Stomach (tissue), 19 donors: ENCODE measurements at places on chromosomes 16 and 17. TPM values are rescaled to one million over a fixed set of nuclear protein-coding genes. Genes with fewer than 3 reads are reported as not detected.

The CNGB1 gene
- not detected for polyA plus RNA-seq

The SLC9A5 gene
- polyA plus RNA-seq, result 0.43 TPM

The OTOA gene
- polyA plus RNA-seq, result 0.44 TPM

The ABCC6 gene
- 4.1 TPM for polyA plus RNA-seq

The SCO1 gene
- 12.9 TPM for polyA plus RNA-seq

The PPP1R27 gene
- not detected for polyA plus RNA-seq

The ZFPM1 gene
- polyA plus RNA-seq, result 10.6 TPM

The RPL13 gene
- polyA plus RNA-seq, result 7,322 TPM

The ABCA6 gene
- 11.9 TPM for polyA plus RNA-seq

The MSLN gene
- 6.1 TPM for polyA plus RNA-seq

The DGKE gene
- polyA plus RNA-seq, result 1.8 TPM

The SPNS3 gene
- 0.37 TPM for polyA plus RNA-seq

The PDPR gene
- polyA plus RNA-seq, result 5.0 TPM

The PYY gene
- polyA plus RNA-seq, result not detected

The PRAC2 gene
- polyA plus RNA-seq, result not detected

The ZPBP2 gene
- not detected for polyA plus RNA-seq

The CD300LF gene
- polyA plus RNA-seq, result not detected

The PERCC1 gene
- 3.3 TPM for polyA plus RNA-seq

The ALOX15B gene
- 3.1 TPM for polyA plus RNA-seq

The ADORA2B gene
- 0.25 TPM for polyA plus RNA-seq

The SBK1 gene
- 0.63 TPM for polyA plus RNA-seq

The HS3ST3A1 gene
- 0.56 TPM for polyA plus RNA-seq

The TMEM100 gene
- polyA plus RNA-seq, result 20.2 TPM

The KCNH6 gene
- 0.31 TPM for polyA plus RNA-seq

The KRTAP3-1 gene
- not detected for polyA plus RNA-seq

The BCL6B gene
- 2.2 TPM for polyA plus RNA-seq

The MRM3 gene
- polyA plus RNA-seq, result 11.2 TPM

The SMPD3 gene
- polyA plus RNA-seq, result 3.2 TPM

The ABCC11 gene
- polyA plus RNA-seq, result 0.03 TPM

The PRSS36 gene
- 2.1 TPM for polyA plus RNA-seq

The MYLK3 gene
- 0.05 TPM for polyA plus RNA-seq

The ST6GALNAC2 gene
- 17.1 TPM for polyA plus RNA-seq

The MILR1 gene
- polyA plus RNA-seq, result 3.4 TPM

The MT4 gene
- not detected for polyA plus RNA-seq

The KRTAP4-2 gene
- polyA plus RNA-seq, result not detected
